H1 (cell line): ENCODE measurements at places on chromosomes 11 and 22. TPM values are rescaled to one million over a fixed set of nuclear protein-coding genes. Genes with fewer than 3 reads are reported as not detected.

The PATL1 gene
- 33.4 and 33.9 TPM in 2 replicates for total RNA-seq

The CDC42EP1 gene
- total RNA-seq, result 10.1 and 11.2 TPM in 2 replicates

The TYMP gene
- 0.43 and 0.46 TPM in 2 replicates for total RNA-seq

The RAG2 gene
- not detected in 2 replicates for total RNA-seq

- no peak for DNase-seq
- no peaks in the 10 kb centered on the region for H3K4me1 ChIP-seq
- no peaks in the 10 kb centered on the region for H3K36me3 ChIP-seq
- H3K27ac ChIP-seq, result no peak overlapping the region
Measured at GRCh38 chr11:124934862-124935547, 842 bp downstream of the HEPACAM start.

- DNase-seq, result no peak
- H3K36me3 ChIP-seq, result peaks cover 44% of the 10 kb centered on the region
- H3K4me1 ChIP-seq, result no peaks in the 10 kb centered on the region
Measured at GRCh38 chr11:72007089-72007476, 8.4 kb downstream of the IL18BP start.

- H3K27ac ChIP-seq, result no peak overlapping the region
- H3K27me3 ChIP-seq, result no peaks in the 10 kb centered on the region
- no peaks in the 10 kb centered on the region for H3K4me1 ChIP-seq
- DNase-seq, result no peak
Measured at GRCh38 chr11:73087730-73088129, 54.4 kb downstream of the FCHSD2 start.
